ENCODE measurements at places on chromosomes 3 and 15.

GRCh38 chr3:126287171-126287535 is 70.1 kb downstream of the KLF15 start:
- no peak overlapping the region for H3K27ac ChIP-seq
- peaks cover 44% of the 10 kb centered on the region for H3K27me3 ChIP-seq
- H3K4me1 ChIP-seq = peaks cover 29% of the 10 kb centered on the region

DNA sequence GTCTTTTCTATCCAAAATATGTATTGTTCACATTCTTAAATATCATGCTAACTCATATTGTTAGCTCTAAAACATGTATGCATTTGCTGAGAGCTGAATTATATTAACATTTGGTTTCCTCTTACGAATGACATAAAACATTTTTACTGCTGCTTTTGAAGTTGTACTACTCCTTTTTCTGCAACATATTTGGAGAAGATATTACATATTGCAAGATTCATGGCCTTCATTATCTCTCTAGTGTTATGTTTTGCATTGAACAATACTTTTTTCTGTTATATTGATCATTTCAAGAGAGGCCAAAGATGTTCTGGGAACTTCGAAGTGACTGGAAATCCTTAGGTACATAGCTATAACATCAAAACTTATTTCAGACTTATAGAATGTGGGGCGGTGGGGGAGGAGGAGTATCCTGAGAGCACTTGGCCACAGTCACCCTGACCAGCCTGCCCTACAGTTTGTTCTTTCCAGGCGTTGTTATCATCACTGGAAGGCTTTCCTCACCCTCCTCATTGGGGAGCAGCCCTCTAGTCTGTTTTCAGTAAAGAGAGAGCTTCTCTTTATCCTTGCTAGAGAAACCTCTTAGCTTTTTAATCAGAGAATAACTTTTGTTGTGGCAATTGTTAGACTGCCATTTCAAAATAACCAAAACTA is 868.6 kb downstream of the OTOL1 start:
- H3K4me3 ChIP-seq = no peak overlapping the region
- DNase-seq = no peak
- no peaks in the 10 kb centered on the region for H3K27me3 ChIP-seq
- peaks cover 36% of the 10 kb centered on the region for H3K4me1 ChIP-seq

- peaks cover 21% of the 10 kb centered on the region for H3K4me1 ChIP-seq
- H3K27me3 ChIP-seq = no peaks in the 10 kb centered on the region
- H3K4me3 ChIP-seq = no peak overlapping the region
- DNase-seq = no peak
- H3K36me3 ChIP-seq = peaks cover 17% of the 10 kb centered on the region
- H3K27ac ChIP-seq = peak overlapping the region; percentile 86
Observed at GRCh38 chr3:17077606-17078005, 192.9 kb downstream of the PLCL2 start.

DNA sequence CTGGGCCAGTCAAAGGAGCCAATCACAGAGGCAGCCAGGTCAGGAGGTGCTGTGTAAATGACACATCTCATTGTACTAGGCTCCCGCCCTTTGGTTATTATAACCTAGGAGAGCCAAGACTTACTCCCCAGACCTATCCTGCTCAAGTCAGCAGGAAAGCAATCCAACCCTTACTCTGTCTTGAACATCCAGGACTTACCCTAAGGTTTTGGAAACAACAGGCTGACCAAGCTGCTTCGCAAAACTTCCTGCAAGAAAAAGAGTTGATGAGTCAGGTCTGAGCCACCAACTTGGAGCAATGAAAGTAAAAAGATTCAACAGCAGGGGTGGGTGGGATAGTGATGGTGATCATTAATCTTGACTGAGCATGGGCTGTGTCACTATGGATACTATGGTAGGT is 144.4 kb downstream of the MYLK start:
- no peak overlapping the region for H3K27ac ChIP-seq
- H3K27me3 ChIP-seq = peaks cover 8% of the 10 kb centered on the region
- peaks cover 16% of the 10 kb centered on the region for H3K36me3 ChIP-seq
- peaks cover 8% of the 10 kb centered on the region for H3K4me1 ChIP-seq
- no peak for DNase-seq

GRCh38 chr3:36954452-36955134 is 9.7 kb upstream of the TRANK1 start:
- no peak overlapping the region for H3K27ac ChIP-seq
- H3K4me1 ChIP-seq = peaks cover 8% of the 10 kb centered on the region
- DNase-seq = no peak
- peaks cover 5% of the 10 kb centered on the region for H3K27me3 ChIP-seq
- no peak overlapping the region for H3K4me3 ChIP-seq

- no peaks in the 10 kb centered on the region for H3K36me3 ChIP-seq
- H3K4me1 ChIP-seq = peaks cover 5% of the 10 kb centered on the region
- DNase-seq = no peak
- H3K4me3 ChIP-seq = no peak overlapping the region
Observed at GRCh38 chr3:129576514-129577352, 29.7 kb downstream of the PLXND1 start.

DNA sequence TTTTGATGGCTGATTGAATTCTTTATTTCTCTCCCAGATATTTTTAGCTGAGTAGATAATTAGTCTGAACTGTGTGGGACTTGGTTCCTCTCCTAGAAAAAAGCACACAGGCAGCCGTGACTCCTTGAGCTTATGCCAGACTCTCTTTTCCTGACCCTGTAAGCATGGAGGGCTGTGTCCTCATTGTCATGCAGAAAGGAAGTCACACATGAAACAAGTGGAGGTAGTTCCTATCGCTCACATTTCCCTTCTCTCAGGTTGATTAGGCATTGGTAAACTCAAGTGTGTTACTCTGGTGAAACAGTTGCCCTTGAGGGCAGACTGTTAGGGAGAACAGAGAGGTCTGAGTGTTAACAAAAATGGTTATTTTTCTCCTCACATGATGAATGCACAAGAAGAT is 6.3 kb upstream of the RTP4 start:
- H3K27ac ChIP-seq = peak overlapping the region; percentile 90
- no peaks in the 10 kb centered on the region for H3K27me3 ChIP-seq
- DNase-seq = no peak
- H3K36me3 ChIP-seq = no peaks in the 10 kb centered on the region
- H3K4me3 ChIP-seq = no peak overlapping the region

DNA sequence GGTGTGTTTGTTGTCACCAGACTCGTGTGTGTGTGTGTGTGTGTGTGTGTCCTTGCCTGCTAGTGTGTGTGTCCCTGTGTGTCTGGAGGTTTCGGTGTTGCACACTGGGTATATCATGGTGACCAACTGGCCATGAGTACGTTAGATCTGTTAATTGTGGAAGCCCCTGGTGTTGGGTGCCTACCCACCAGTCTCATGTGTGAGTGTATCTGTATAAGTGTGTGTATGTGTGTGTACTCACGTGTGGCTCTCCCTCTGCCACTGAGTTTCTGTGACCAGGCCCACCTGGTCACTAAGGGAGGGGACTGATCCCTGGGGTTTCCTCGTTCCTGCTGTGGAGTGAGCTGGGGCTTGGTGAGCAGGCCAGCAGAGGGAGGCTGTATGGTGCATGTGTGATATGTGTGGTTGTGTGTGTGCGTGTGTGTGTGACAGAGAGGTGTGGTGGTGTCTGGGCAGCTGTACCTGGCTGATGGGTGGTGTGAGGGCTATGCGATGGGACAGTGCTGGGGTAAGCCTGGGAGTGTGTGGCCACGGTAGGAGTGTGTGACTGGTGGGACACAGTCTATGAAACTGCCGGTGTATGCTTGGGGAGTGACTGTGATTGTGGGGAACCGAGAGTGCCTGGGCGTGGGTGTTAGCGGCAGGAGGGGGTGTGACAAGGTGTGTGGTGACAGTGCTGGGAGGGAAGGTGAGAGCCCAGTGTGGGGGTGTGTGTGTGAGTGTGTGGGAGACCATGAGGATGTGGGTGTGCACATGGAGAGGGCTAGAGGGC is 1.8 kb downstream of the PRKCD start:
- peaks cover 61% of the 10 kb centered on the region for H3K4me1 ChIP-seq
- H3K27me3 ChIP-seq = peaks cover 10% of the 10 kb centered on the region
- peak overlapping the region; percentile 86 for H3K27ac ChIP-seq
- no peak for DNase-seq

DNA sequence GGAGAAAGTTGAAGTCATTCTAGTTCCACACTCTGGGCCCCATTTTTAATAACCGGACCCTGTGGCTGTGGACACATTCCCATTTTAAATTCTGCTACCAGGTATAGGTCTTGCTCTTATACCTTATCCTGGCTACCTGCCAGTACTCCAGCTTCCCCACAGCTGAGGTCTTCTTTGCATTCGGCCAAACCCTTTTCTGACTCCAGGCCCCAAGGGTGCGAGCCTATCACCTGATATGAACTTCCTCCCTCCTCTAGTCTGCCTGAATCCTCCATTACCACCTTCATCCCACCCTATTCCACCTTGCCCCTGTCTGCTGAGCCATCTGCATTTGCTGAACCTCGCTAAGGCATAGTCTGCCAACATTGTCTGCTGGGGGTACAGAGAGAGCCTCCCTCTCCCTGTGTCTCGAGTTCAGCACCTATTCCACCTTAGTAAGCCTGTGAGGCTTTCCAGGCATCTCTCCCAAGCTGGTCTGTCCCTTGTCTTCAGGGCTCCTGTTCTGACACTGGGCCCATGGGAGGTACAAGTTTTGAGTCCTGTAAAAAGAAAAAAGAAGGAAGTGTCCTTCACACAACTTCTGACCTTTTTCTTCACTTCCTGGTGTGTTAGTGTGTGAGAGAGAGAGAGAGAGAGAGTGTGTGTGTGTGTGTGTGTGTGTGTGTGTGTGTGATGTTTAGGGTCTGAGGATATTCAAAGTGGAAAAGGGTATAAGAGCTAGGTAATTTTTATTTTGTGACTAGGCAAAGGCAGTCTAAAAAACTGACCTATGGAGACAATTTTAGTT is 27.0 kb downstream of the PDE8A start:
- no peaks in the 10 kb centered on the region for H3K36me3 ChIP-seq
- no peak overlapping the region for H3K27ac ChIP-seq
- peaks cover 8% of the 10 kb centered on the region for H3K4me1 ChIP-seq
- H3K27me3 ChIP-seq = peaks cover 7% of the 10 kb centered on the region

GRCh38 chr3:48501196-48501595 is 2.8 kb downstream of the SHISA5 start:
- H3K36me3 ChIP-seq = peaks cover 27% of the 10 kb centered on the region

GRCh38 chr15:39181056-39181747 is 399.7 kb upstream of the THBS1 start:
- no peaks in the 10 kb centered on the region for H3K36me3 ChIP-seq
- no peak for DNase-seq
- H3K4me1 ChIP-seq = peaks cover 11% of the 10 kb centered on the region
- no peak overlapping the region for H3K27ac ChIP-seq
- H3K27me3 ChIP-seq = no peaks in the 10 kb centered on the region

Data from nephron progenitor cell (in vitro differentiated cells).